Amniotic stem cell (primary cell): ENCODE measurements at places on chromosomes 3 and 15.

DNA sequence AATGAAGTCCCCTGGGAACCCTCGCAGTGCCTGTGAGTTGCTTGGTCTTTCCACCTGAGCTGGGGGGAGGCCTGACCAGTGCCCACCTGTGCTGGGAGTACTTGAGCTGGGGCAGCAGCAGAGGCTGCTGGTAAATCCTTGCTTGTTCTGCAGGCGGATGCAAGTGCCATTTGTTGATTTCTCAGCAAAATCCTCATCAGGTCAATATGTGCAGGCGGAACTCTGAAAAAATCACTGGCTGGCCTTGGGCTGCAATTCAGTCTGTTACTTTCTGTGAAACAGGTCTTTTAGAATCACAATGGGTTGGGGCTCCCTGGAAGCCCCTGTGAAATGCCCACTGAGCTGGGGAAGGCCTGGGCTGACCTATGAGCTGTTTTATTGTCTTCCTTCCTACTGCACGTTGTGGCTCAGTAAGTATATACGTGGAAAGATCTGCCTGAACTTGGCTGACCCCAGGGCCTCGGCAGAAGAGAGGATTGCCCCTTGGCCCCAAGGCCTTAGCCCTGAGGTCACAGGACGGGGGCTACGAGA, 182.0 kb upstream of the RGMA start:
- DNase-seq, result no peak

GRCh38 chr15:73388256-73388781, 19.6 kb upstream of the HCN4 start:
- DNase-seq, result no peak

DNA sequence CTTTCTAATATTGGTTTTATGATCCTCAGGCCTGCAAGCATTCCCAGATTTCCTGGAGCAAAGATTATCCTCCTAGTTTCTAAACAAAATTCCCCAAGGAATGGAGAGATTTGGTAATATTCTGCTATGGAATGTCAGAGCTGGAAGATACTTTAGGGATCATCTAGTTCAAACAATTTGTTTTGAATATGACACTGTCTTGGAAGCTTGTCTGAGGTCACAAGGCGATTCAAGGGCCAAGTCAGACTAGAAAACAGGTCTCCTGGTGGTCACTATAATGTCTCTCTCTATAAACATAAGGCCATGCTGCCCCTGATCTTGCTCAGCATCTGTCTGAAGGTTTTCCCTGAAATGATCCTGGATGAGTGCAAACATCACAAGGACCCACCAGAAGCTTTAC, 143.4 kb upstream of the BCL6 start:
- DNase-seq, result no peak

DNA sequence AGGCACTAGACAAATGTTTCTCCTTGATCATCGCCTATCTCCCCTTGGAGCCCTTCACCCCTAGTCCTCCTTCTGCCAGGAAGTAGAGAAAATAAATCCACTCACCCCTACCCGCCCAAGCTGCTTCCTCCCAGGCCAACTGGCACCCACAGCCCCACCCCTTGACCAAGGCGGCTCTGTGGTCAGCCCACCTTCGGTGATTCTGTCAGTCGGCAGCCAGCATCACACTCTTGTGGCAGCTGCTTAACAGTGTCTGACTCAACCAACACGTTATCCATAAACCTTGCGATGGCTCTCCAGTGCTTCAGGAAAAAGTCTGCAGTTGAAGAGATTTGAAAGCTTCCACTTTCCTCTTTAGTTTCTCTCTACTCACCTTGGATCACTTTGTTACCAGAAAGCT, 7.6 kb downstream of the SHF start:
- DNase-seq, result no peak

- no peak for DNase-seq
Observed at GRCh38 chr15:26970712-26971210, at the start of gene GABRG3. TSS of gene GABRG3 (plus strand) at chr15:26971181.

DNA sequence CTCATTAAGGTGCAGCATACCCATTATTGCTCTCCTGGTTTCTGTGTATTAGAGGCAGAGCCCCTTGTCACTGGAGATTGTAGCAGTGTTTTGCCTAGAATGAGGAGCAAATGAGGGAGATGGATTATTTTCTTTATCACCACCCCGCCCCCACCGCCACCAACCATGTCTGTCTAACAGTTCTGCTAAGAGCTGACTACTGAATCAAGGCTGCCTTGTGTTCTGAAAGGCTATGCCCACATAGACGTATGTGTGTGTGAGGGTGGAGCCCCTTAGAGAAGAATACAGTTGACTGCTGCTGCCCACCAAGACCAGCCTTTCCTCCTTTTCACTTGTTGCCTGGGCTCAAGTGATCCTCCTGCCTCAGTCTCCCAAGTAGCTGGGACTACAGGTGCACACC, 47.4 kb downstream of the RAD54L2 start:
- no peak for DNase-seq

GRCh38 chr15:35963326-35963725, 417.4 kb upstream of the DPH6 start:
- no peak for DNase-seq

- DNase-seq, result no peak
Observed at GRCh38 chr3:89690646-89691045, 583.2 kb downstream of the EPHA3 start.

DNA sequence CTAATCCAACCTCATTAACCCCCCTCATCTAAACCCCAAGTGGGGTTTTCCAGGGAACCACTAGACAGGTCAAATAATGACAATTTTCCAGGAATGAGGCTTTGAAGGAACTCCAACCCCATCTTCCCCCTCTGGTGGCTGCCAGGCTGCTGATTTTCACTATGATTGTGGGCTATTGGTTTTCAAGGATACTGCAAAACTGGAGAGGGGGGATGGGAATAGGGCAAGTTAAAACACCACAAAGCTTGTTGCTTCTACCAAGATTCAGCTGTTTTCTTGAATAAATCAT, 10.4 kb upstream of the ZNF662 start:
- DNase-seq, result no peak

DNA sequence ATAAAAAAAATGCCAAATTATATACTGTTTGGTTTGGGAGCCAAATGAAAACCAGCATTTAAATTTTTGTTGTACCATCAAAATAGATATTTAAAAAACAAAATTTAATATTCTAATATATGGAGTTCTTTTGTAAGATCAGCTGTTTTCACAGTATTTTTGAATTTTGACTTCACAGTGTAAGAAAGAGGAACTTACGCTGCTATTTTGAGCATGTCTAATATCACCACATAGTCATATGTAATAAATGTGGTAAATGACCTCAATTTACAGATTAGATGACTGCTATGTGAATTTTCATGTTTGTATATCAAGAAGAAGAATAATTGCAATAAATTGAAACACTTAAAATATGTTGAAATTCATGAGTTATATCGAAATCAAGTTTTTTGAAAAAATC, 189.6 kb downstream of the ARRDC4 start:
- DNase-seq, result no peak

DNA sequence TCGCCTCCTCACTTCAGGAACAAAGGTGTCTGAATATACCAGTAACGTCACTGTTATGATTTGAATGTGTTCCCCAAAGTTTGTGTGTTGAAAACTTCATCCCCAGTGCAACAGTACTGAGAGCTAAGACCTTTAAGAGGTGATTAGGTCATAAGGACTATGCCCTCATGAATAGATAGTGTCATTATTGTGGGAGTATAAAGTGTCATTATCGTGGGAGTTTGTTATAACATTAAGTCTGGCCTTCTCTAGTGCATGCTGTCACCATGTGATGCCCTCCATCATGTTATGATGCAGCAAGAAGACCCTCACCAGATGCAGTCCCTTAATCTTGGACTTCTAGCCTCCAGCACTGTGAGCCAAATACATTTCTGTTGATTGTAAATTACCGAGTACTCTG, 53.7 kb upstream of the TLE3 start:
- no peak for DNase-seq

DNA sequence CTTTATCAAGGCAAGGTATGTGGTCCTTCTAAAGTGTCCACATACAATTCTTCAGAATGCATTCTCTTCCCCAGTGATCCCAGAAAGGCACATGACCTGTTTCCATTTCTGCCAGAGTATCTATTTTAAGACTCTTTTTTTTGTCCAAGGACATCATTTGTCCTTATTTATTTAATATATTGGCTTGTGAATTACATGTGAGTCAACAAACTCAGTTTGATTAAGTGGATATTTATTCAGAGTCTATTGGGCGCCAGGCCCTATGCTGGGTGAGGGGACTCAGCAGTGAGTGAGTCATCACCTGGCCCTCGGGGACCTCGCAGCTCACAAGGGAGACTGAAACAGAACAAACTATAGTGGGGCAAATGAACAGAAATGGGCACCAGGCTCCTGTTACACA, 136.8 kb downstream of the SNRK start:
- no peak for DNase-seq

GRCh38 chr15:81813215-81813614, 232.6 kb downstream of the MEX3B start:
- DNase-seq, result no peak

DNA sequence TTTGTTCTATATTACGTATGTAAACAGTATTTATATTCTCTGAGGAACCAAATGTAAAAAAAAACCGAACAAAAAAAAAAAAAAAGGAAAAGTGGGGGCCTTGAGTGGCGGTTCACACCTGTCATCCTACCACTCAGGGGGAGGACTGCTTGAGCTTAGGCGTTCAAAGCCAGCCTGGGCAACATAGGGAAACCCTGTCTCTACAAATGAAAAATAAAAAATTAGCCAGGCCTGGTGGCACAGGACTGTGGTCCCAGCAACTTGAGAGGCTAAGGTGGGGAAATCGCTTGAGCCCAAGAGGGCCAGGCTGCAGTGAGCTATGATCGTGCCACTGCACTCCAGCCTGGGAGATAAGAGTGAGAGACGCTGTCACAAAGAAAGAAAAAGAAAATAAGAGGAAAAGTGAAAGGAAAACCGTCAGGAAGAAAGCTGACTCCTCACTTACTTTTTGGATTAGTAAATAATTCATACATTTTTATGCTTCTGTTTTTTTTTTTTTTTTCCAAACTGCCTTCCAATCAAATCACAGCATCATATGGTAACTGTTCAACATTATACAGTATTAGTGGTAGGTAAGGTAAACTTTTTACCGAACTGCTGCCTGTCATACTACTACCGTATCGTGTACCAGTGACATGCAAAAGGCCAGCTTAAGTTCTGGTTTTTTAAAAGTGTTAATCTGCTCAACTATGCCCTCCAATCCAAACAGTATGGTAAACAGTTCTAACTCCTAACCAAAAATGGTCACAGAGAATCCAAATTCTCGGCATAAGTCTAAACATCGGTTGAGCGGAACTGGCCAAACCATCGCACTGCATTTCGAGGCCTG, 1.2 kb downstream of the PHC3 start:
- no peak for DNase-seq

- no peak for DNase-seq
Observed at GRCh38 chr3:127171320-127171719, 21.6 kb upstream of the PRR23E start.

GRCh38 chr3:132145833-132146232, 111.0 kb upstream of the CPNE4 start:
- DNase-seq, result no peak

DNA sequence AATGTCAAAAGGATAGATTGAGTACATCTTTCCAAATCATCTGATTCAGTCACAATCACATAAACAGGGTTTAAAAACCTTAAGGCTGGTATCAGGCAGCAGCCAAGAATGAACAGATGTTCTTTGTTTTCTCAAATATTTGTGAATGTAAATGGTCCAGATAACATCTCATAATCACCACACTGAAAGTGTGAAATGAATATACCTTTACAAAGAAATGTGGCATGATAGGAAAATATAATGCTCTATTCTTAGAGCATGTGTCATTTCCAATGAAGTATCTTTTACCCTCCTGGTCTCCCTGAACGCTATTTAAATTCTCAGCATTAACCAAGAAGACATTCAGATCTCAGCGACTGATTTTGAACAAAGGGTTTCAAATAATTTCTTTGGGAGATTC, 8.8 kb upstream of the ACTC1 start:
- DNase-seq, result no peak

- peak; percentile 47 for DNase-seq
Observed at GRCh38 chr15:63093486-63094205, 28.0 kb upstream of the LACTB start.

GRCh38 chr15:81955382-81956062, 90.3 kb downstream of the MEX3B start:
- no peak for DNase-seq

GRCh38 chr3:63706321-63707085, 54.0 kb downstream of the SNTN start:
- DNase-seq, result no peak

GRCh38 chr3:183845608-183846288, 20.4 kb upstream of the MAP6D1 start:
- no peak for DNase-seq

DNA sequence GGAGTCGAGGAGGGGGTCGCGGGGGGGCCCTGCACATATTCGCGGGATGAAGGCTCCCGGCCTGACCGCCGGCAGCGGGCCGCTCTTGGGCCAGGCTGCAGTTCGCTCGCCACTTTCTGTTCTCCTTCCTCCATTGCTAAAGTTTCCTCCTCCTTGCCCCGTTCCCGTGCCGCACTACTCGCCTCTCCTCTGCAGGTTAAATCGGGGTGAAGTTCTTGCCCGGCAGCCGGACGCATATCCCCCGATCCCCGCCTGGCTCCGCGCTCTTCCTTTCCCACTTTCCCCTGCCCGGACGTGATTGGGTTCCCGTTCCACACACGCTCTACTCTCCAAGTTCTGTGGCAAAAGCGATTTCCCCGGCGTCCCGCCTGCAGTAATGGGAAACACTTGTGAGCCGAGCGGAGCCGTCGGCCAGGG, 556 bp downstream of the CRYBG3 start:
- DNase-seq, result peak; percentile 50

GRCh38 chr3:140052771-140053702, 118.1 kb downstream of the CLSTN2 start:
- DNase-seq, result no peak

DNA sequence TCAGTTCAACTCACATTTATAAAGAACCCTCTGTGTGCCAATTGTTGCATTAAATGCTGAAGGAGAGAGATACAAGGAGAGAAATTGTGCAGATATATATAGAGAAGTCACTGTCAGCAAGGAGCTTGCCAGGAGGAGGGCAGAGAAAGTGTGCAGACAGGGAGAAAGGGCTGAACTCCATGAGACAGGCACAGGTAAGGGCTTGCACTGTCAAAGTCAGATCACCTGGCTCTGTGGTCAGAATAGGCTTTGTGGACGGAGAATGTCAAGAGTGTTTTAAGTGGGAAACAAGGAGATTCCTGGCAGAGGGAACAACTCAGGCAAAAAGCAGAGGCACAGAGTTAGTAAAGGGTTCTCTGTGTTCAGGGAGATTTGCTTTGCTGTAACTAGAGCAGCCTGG, 303.0 kb upstream of the TPRG1 start:
- DNase-seq, result no peak

- no peak for DNase-seq
Observed at GRCh38 chr15:65968511-65968910, 99.2 kb downstream of the RAB11A start.

GRCh38 chr3:13866041-13866965, 13.6 kb downstream of the WNT7A start:
- no peak for DNase-seq
